ENCODE measurements at places on chromosomes 16 and 17. TPM values are rescaled to one million over a fixed set of nuclear protein-coding genes. Genes with fewer than 3 reads are reported as not detected.

The PNPO gene
- 7.8 TPM for total RNA-seq

- DNase-seq, result no peak
Observed at GRCh38 chr16:23160574-23160973, 11.3 kb upstream of the USP31 start.

The NAGLU gene
- 11.8 TPM for total RNA-seq

The DPEP3 gene
- total RNA-seq, result 0.44 TPM
